NCI-H1105 treated with DMSO at 0.1 percent for 48 hours (cell line): ENCODE measurements at places on chromosomes 3 and 15.

- DNase-seq = no peak
Measured at GRCh38 chr15:79179108-79179561, 88.6 kb upstream of the RASGRF1 start.

DNA sequence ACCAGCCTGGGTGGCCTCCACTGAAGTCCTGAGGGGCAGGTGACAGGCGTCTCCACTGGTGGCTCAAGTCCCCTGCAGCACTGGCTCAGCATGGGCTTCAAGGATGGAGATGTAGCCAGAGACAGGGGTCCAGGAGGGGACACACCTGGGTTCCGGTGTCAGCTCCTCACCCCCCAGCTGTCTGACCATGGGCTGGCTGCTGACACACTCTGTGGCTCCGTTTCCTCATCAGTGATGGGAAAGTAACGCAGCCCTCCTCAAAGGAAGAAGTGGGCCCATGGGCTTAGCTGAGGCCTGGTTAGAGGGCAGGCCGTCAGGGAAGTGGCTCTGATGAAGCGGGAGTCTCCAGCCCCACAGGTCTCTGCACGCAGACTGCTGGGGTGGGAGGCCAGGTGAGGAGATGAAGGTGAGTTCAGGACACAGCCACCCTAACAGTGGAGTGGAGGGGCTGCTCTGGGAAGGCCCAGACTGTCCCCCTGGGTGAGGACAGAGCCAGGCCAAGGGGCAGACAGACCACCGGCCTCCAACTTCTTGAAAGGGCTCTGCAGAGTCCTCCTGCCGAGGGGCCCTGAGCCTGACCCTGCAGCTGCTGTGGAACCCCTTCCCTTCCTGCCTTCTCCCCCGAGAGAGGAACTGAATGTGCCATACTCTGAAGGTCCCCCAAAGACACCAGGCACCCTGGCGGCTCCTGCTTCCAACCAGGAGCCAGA is 24.0 kb downstream of the PSTPIP1 start:
- DNase-seq = no peak

GRCh38 chr3:173875790-173876189 is 478.2 kb downstream of the NLGN1 start:
- no peak for DNase-seq

- DNase-seq = no peak
Measured at GRCh38 chr15:72239652-72240051, 8.7 kb upstream of the PKM start.

- DNase-seq = no peak
Measured at GRCh38 chr15:68201153-68201878, 3.8 kb downstream of the CALML4 start.

- no peak for DNase-seq
Measured at GRCh38 chr3:141356046-141356445, 12.3 kb upstream of the ZBTB38 start.
